A549 treated with RU486 at 1 μM for 4 hours (cell line): ENCODE measurements at places on chromosomes 4 and X. TPM values are rescaled to one million over a fixed set of nuclear protein-coding genes. Genes with fewer than 3 reads are reported as not detected.

CYLC1 gene
- not detected in 5 replicates for total RNA-seq

PGAM4 gene
- total RNA-seq: 0.44 to 0.66 TPM (median 0.53 TPM) in 4 of 5 replicates, not detected in the other

GPRASP1 gene
- 0.15 to 0.32 TPM (median 0.30 TPM) in 5 replicates for total RNA-seq

CABS1 gene
- total RNA-seq: not detected in 5 replicates

HUWE1 gene
- total RNA-seq: 64.5 to 75.1 TPM (median 67.1 TPM) in 5 replicates

SATL1 gene
- total RNA-seq: not detected in 5 replicates

ADAMTS3 gene
- 0.01 to 0.09 TPM (median 0.06 TPM) in 3 of 5 replicates, not detected in the others for total RNA-seq

HEPH gene
- not detected in 5 replicates for total RNA-seq
